Ammon's horn (tissue), 1 donor: ENCODE measurements at places on chromosomes 13 and 19.

- DNase-seq = no peak
Measured at GRCh38 chr13:95833719-95834118, 156.8 kb downstream of the DNAJC3 start.

- DNase-seq = no peak
Measured at GRCh38 chr19:28785971-28786370, 427.0 kb downstream of the UQCRFS1 start.

- DNase-seq = no peak
Measured at GRCh38 chr13:90445179-90445578, 902.3 kb upstream of the MIR17HG start.

DNA sequence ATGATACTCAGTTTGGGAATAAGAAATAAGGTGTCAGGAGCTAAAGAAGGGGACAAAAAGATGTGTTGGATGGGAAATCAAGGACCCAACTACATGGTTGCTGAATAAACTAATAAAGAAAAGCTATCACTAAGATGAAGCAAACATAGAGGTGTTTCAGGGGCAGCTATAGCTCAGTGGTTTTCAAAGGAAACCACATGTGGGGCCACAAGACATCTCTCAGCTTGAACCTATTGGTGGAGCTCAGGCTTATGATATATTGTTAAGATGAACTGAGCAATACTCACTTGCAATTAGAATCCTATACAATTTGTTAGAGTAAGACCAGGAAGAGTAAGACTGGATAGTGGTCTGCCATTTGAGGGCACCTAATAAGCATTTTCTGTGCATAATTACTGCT lies 45.1 kb upstream of the SPRY2 start:
- DNase-seq = no peak

DNA sequence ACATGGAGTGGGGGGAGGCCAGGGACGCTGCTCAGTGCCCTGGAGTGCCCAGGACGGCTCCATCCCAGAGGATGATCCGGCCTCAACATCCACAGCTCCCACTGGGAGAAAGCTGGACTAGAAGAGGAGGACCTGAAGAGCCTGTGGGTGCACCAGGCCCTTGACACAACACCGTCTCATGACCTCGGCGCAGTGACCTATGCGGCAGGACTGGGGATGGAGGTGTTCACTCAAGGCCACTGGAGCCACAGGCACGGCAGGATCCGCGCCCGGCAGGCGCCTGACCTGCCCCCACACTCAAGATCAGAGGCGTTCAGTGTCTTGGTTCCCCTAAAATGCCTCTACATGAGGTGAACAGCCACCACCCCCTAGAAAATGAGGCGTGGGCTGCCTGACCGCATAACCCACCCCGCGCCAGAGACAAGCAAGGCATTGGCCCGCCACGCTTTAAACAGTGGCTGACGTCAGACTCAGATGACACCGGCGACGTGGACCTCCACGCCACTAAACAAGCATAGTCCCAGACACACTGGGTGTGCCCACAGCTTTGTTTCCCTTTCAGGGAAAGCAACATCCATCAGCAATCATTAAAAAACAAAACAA lies 8.0 kb downstream of the SGTA start:
- peak; percentile 39 for DNase-seq

DNA sequence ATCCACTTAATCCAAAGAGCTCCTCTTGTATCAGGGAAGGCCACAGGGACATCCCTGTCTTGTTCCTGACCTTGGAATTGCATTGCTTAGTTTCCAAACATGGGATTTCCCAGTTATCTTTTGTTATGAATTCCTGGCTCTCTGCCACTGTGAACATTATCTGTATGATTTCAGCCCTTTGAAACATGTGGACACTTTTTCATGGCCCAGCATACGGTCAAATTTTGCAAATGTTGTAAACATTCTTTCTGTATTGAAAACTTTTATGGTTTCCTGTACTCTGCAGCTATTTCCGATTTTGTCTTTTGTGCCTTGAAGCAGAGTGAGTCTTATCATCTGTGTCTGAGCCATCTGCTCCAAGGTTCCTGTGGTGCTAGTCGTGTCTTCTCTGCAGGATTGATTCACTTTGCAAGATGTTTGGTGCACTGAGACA lies 4.5 kb upstream of the CFAP97D2 start:
- no peak for DNase-seq

DNA sequence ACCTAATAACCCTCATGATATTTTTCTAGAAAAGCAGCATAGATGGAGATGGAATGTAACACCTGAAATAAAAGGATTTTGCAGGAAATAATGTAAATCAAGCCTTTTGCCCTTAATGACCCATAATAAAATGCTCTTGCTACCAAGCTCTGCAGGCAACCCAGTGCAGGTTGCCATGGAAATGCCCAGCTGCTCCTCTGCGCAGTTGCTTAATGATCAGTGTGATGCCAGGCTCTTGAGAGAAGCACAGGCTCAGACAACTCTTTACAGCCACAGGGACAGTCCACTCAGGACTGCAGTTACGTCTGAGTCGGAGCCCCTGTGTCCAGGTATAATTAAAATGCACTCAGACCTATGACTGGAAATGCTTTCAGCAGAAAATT lies 165.5 kb downstream of the LACC1 start:
- DNase-seq = peak; percentile 71

- DNase-seq = no peak
Measured at GRCh38 chr13:52852444-52852843, 4.0 kb upstream of the PCDH8 start.

GRCh38 chr13:98353750-98354149 lies 176.7 kb upstream of the RNF113B start:
- DNase-seq = no peak

DNA sequence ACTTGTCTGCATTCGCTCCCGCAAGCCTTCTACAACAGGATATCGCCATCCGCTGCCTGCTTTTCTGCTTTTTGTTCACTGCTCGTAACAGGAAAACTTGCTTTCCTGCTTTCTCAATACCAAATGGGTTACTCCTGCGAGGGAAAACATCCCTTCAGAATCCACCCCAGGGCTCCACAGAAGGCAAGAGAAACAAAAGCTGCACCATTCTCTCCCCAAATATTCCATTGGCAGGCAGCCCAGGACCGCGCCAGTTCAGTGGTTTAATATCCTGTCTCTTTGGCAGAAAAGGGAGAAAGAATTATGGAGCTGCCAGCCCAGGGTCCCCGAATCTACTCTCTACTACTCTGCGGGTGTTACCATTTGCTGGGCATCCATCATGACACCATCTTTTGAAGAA lies 84.7 kb upstream of the DOCK9 start:
- peak; percentile 28 for DNase-seq

DNA sequence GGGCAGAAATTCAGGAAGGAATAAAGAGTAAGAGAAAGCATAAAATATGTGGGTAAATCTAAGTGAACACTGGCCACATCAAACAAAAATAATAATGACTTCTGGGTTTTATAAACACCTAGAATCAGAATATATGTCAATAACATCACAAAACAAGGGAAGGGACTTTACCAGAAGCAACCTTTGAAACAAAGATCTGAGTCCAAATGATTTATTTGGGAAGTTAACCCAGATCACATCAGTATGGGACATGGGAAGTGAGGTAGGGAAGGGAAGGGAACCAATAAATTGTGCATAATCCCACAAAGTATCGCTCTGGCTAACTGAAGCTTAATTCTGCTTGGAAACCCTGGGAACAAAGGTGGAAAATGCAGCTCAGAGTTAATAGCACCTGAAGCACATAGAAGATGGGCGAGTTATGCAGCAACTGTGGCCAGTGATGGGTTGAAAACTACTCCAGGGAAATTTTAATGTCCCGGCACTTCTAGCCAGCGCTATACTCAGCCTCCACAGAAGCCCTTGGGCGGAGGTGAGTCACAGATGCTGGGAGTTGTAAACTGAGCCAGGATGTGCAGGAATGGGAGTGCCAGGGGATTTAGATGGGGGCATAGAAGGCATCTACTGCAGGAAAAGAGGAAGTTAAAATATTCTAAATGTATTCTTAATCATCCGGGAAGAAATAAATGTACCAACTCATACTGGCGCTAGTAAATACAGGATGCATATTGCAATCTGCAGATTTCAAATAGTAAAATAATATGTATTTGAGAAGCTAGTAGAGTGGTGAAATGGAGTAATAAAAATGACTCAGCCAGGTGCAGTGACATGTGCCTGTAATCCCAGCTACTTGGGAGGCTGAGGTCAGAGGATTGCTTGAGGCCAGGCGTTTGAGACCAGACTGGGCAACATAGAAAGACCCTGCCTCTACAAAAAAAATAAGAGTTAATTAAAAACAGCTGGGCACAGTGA lies 34.2 kb upstream of the CEBPG start:
- no peak for DNase-seq

- DNase-seq = no peak
Measured at GRCh38 chr13:50355797-50356196, 340.6 kb downstream of the KCNRG start.

DNA sequence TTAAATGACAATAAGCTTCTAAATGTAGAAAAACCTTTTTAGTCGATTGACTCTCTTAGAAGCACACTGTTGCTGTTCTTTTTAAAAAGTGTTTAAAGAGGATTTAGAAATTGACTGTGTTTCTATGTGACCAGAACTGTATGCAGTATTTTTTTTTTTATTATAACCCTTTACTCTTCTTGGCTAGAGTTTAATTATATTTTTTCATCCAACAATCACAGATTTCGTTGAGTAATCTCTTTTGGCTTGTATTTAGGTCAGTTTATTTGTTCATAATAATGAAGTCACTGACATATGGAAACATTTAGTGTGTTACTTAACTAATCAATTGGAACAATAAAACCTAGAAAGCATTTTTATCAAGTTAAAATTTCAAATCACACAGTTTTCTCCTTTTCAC lies 19.9 kb downstream of the CSNK1A1L start:
- DNase-seq = no peak

DNA sequence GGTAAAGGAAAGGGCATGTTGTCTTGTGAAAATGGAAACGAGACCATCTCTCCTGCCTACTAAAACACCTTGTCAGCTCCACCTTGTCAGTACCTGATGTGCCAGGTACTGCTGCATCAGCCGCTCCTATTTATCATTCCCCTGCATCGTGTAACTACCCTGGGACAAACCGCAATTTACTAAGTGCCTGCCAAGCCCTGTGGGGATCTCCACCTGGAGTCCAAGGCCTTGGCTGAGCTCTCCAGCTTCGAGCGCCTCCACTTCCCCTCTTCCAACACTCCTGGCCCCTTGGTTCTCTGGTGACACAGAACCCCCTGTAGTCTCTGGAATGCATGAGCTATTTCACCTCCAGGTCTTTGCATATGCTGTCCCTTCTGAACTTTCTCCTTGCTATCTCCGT lies 25.9 kb upstream of the CCNP start:
- DNase-seq = no peak
